ENCODE measurements at places on chromosomes 4 and X.

GRCh38 chr4:73028621-73029020 is 40.9 kb downstream of the COX18 start:
- no peak for DNase-seq

- DNase-seq = no peak
These were observed 53.4 kb upstream of the ZCCHC13 start for GRCh38 chrX:74250574-74250973.

- no peak for DNase-seq
These were observed 62.8 kb downstream of the UCHL1 start for GRCh38 chr4:41319553-41319952.

DNA sequence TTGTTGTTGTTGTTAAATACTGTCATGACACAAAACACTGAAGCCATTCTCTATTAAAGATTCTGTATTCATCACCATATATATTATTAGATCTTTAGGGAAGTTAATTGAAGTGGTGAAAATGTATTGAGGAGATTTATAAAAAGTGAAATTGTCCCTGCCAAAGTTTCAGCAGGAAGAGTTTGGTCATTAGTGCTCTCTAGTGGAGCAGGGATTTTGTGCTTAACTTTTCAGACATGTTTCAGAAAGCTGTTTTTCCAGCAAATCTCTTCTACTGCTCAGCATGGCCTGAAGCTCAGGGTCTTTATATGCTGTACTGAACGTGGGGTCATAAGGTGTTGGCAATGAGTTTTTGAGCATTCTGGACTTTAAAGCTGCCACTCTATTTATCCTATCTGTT is 36.7 kb upstream of the CXXC4 start:
- DNase-seq = no peak

DNA sequence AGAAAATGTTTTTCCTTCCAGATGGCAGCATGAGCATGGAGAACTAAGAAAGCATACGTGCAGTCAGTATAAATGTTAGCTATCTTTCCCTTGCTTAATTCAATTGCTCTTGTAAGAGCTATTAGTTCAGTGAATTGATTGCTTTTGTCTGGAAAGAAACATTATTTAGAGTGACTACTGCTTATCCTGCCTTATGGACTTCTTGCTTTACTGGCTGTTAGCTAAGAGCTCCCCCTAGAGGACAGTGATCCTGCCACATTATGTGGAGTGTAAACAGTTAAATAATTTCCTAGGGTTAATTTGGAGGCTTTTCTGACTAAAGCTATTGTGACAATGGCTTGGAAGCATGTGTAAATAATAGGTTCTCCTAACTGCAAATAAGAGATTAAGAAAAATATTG is 1402.4 kb downstream of the FAM133A start:
- no peak for DNase-seq

DNA sequence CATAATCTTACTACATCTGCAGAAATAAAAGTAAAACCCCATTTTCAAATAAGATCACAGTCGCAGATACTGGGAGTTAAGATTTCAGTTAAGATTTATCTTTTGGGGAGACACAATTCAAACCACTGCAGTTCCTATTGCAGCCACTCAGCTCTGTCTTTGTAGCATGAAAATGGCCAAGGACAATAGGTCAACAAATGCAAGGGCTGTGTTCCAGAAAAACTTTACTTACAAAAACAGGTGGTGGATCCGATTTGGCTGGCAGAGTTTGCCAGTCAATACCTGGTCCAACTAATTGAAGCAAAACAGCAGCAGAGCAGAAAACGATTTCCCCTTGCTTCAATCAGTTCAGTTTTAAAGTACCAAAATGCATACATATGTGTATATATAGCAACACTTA is 77.4 kb downstream of the TENM3 start:
- DNase-seq = no peak

GRCh38 chrX:118156254-118156952 is 39.8 kb upstream of the KLHL13 start:
- no peak for DNase-seq

All from GM12878 (cell line).